ENCODE measurements at places on chromosomes 4 and X.

DNA sequence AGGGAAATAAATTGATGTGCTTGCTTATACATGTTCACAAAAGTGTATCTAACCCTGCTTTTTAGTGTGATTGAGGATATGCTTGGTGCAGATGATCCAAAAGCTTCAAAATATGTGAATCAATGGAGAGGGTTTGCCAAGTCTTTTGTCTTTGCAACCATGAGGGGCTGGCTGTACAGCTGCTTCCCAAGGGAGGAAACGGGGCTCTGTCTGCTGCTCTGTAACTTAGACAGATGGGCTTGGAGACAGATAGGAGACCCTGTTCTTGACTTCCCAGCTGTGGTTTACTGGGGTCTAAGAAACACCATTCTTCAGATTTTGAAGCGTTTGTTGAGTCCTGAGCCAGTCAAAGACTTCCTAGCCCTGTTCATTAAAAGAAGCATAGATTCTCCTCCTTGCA lies 152.3 kb downstream of the DCLK2 start:
- no peak for DNase-seq

GRCh38 chrX:16022580-16023200 lies 100.7 kb upstream of the GRPR start:
- no peak for DNase-seq

DNA sequence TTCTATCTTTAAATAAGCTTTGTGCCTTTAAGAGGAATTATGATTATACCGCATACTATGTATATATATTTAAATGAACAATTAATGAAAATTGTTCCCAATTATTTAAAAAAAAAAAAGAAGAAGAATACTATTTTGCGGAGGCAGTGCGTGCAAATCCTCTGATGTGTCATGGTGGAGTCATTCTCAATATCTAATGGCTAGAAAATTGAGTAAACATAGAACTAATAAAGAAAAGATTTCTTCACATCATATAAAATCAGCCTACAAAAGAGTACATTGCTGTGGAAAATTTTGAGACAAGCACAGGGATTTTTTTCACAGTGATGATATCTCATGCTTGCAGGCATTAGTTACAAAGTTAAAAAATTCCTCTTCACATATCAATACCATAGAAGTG lies 2.6 kb upstream of the EREG start:
- no peak for DNase-seq

- DNase-seq = no peak
Measured at GRCh38 chr4:169160825-169161224, 109.9 kb downstream of the SH3RF1 start.

All from NCI-H2081 (cell line).